C1 segment of cervical spinal cord (tissue), 14 donors: ENCODE measurements at places on chromosomes 2 and 18.

DNA sequence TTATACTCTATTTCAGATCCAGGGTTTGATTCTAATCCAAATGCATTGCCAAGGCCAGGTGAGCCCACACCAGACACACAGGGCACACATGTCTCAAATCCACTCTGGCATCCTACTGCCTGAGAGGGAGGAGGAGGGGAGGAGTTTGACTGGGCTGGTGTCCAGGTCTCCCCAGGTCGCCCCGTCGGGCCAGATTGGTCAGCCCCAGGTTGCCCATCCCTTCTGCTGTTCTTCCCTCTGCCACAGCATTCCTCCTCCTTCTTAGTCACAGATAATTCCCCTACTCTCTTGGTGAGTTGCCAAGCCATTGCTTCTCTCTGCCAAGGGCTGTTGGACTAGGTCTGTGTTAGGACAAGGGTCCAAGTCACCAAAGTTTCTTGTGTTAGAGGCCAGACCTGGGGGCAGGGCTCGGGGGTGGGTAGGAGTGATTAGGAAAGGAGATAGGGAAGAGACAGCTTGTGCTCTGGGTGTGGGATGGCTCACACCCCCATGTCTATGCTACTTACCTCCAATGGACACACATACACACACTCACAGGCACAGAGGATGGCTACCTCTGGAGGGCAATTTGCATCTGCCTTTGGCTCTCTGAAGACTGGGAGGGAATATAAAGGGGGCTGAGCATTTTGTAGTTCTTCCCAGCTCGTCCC, 2.5 kb upstream of the EGR4 start:
- DNase-seq = peak; percentile 24

GRCh38 chr18:37006742-37007141, 177.8 kb downstream of the KIAA1328 start:
- no peak for DNase-seq

DNA sequence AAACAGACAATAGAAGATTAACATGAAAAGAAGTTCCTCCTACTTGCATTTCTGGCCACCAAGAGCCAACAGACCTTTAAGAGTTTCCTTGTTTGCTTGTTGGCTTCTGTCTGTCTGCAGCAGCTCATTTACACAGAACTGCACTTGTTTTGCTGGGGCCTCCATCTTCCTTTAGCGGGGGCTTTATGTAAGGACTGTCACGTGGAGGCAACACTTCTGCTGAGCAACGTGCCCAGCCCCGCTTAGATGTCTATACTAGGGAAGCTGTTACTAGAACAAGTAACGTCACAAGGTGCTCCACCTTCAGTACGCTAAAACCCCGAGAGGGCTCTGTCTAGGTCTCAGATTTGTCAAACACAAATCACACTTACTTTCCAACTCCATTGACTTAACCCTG, 104.3 kb upstream of the PXDN start:
- no peak for DNase-seq

GRCh38 chr2:72085513-72085912, 62.1 kb downstream of the CYP26B1 start:
- no peak for DNase-seq

DNA sequence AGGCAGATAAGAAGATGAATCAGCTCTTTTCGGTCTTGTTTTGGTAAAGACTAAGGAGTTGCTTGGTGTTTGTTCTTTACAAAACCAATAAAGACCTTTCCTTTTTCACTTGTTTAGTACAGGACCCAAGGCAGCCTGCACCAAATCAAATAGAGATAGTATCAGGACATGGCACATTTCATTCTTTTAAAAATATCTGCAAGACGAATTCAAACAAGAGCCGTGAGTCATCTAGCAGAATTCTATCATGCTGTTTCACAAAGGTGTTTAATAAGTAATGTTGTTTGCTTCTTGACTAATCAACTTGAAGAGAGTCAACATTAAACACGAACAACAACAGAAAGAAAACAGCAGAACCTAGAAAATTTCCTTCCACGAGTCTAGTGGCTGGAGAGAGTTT, 102.8 kb upstream of the TTN start:
- DNase-seq = no peak

GRCh38 chr2:56587456-56587855, 403.7 kb downstream of the CCDC85A start:
- DNase-seq = no peak
